ENCODE measurements at places on chromosomes 12 and 14.

- no peak for DNase-seq
These were observed 168.3 kb upstream of the SYT1 start for GRCh38 chr12:78696267-78696666.

GRCh38 chr14:60095781-60096450 is 4.2 kb downstream of the PCNX4 start:
- no peak for DNase-seq

GRCh38 chr14:51697848-51698247 is 46.1 kb downstream of the FRMD6 start:
- no peak for DNase-seq

GRCh38 chr12:82855872-82856271 is 169.2 kb downstream of the TMTC2 start:
- no peak for DNase-seq

DNA sequence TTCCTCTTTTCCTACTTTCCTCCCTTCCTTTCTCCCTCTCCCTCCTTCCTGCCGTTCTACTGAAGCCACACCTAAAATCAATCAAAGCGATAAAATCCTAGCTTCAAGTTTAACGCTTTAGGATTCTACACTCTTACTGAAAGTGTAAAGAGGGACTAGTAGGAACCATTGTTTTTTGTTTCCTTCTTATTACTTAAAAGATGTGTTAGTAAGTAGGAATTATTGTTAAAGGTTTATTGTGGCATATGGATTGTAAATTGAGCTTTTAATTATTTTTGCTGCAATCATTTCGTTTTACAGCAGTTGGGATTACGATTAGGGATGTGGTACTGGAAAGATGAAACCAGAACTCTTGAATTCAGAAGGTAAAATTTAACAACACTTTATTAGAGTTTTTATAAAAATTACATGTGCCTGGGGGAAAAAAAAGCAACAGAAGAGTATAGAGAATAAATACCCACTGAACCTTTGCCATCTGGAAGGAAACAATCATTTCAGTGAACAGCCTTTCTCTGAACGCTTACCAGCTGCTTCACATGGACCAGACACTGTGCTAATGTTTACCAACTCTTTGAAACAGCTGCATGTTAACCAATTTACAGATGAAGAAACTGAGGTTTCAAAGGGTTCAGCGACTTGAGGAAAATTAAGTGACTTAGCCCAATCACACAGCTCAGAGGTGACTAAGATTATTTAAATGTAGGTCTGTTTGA is 1.0 kb downstream of the PPP1R36 start:
- DNase-seq = no peak

- no peak for DNase-seq
These were observed 114.4 kb downstream of the VRK1 start for GRCh38 chr14:96911499-96912149.

GRCh38 chr14:51109651-51110050 is 14.7 kb upstream of the TRIM9 start:
- no peak for DNase-seq

DNA sequence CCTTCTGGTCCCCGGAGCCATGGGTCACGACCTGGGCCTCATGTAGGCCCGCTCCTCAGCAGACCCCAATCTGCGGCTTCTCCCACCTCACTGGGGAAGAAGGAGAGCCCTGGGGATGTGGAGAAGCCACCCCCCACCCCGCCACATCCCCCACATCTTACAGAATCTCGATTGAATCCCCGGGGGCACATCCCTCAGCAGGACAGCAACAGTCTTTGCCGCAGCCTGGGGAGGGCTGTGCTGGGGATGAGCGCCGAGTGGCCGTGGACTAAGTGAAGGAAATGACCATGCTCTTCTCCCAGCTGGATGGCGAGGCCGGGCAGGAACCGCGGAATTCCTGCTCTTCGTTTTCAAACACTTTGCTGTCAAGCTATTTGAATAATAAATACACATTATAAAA is 169.0 kb upstream of the RTL1 start:
- no peak for DNase-seq

DNA sequence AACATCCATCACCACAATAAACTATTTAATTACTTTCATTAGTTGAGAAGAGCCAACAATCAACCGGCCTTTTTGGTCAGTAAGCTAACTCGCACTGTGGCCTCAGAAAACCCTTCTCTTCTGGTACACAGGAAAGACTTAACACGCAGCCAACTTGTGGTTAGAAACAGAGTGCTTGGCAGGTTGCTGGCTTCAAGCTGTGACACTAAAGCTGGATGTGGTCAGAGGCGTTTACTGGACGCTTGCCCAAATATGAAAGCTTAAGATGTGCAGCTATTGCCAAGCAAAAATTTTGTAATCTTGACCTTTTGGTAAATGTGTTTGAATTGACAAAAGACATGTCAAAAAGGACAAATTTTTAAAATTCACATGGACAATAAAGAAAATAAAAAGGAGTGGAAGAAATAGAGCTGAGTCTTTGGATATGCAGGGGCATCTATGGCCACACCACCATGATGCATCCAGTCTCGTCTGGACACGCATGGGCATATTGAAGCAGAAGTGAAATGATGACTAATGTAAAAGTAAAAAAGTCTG is 2.6 kb upstream of the KLRK1 start:
- DNase-seq = peak; percentile 35

- DNase-seq = no peak
These were observed 53.8 kb downstream of the HRK start for GRCh38 chr12:116827432-116827831.

- DNase-seq = no peak
These were observed 88.6 kb downstream of the KCNK10 start for GRCh38 chr14:88234442-88234841.

DNA sequence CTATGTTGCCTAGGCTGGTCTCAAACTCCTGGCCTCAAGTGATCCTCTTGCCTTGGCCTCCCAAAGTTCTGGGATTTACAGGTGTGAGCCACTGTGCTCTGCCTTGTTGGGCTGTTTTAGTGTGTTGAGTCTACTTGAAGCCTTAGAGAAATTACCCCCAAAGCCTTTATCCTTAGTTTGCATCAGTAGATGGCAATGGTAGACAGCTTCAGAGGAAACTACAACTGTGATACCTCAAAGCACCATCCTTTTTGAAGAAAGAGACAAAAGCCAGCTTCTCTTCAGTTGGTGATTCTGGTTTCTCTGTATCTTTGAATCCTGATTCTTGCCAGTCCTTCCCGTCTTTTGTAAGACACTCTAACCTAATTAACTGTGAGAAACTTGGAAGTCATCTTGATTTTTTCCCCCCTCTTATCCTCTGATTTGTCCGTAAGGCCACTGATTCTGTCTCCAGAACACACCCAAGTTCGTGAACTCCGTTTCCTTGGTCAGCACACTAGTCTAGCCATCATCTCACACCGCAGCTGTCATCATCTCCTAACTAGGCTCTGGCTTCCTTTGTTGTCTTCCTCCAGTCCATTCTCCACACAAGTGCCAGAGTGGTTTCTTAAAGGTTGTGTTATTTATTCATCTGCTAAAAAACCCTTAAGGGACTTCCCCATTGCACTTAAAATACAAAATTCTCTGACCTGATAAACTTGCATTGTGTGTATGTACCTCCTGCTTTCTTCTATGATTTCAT is 20.2 kb downstream of the ATP2A2 start:
- no peak for DNase-seq

DNA sequence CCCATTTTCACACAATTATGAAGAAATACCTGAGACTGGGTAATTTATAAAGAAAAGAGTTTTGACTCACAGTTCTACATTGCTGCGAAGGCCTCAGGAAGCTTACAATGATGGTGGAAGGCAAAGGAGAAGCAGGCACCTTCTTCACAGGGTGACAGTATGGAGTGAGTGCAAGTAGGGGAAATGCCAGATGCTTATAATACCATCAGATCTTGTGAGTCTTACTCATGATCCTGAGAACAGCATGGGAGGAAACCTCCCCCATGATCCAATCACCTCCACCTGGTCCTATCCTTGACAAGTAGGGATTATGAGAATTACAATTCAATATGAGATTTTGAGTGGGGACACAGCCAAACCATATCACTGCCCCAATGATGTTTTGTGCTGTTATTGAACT is 189.3 kb upstream of the CRY1 start:
- DNase-seq = no peak

DNA sequence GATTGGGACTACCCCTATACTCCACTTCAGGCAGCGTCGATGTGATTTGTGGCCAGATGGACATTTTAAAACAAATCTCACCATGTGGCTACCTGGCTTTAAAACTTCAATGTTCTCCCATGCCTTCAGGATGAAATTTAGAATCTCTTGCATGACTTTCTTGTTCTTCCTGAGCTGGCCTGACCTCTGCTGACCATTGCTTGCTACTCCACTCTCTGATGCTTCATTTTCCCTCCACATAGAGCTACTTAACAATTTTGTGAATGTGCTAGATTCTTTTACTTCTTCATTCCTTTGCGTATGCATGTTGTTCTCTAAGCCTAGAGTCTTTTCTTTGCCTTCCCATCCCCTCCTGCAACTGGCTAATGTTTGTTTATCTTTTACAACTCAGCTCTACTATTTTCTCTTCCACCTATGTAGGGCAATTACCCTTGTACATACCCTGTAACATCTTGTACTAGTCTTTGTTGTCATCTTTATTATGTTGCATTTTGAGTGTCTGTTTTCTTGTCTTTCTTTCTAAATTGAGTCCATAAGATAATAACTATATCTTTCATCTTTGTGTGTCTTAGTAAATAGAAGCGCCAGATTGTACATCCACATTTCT is 41.2 kb downstream of the YLPM1 start:
- peak; percentile 13 for DNase-seq

- no peak for DNase-seq
These were observed 751 bp downstream of the P3H3 start for GRCh38 chr12:6828781-6829535.

DNA sequence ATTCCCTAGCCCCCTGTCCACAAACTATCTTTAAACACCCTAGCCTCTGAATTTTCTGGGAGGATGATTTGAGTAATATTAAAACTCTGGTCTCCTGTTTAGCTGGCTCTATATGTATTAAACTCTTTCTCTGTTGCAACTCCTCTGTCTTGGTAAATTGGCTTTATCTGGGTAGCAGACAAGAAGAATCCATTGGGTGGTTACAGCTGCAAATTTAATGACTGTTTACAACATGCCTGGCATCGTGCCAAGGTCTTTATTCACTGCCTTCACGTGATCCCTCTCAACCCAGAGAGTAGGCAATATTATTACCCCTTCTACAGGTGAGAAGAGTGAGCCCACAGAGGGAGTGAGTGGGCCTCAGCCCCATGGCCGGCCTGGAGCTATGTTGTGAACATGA is 77.8 kb upstream of the MYL2 start:
- DNase-seq = no peak

DNA sequence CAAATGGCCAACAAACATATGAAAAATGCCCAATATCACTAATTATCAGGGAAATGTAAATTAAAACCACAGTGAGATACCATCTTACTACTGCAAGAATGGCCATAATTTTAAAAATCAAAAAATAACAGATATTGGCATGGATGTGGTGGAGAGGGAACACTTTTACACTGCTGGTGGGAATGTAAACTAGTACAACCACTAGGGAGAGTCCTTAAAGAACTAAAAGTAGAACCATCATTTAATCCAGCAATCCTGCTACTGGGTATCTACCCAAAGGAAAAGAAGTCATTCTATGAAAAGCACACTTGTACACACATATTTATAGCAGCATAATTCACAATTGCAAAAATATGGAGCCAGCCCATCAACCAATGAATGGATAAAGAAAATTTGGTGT is 459.7 kb downstream of the GXYLT1 start:
- no peak for DNase-seq

GRCh38 chr12:102503056-102503681 is 22.8 kb upstream of the IGF1 start:
- no peak for DNase-seq

DNA sequence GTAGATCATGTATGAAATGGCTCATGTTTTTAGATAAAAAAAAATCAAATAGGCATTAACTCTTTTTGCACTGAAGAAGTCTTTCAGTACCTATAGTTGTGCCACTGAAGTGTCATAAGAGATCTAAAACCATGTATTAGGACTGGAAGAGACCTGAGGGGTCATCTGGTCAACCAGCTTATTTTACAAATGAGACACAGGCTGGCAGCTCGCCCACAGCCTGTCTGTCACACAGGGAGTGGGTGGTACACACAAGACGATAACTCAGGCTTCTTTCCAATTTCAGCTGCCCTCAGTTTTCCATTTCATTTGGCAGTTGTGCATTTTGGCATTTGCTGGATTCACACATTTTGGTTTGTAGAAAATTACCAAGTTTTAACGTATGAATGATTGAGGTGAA is 34.7 kb downstream of the C12orf75 start:
- no peak for DNase-seq

DNA sequence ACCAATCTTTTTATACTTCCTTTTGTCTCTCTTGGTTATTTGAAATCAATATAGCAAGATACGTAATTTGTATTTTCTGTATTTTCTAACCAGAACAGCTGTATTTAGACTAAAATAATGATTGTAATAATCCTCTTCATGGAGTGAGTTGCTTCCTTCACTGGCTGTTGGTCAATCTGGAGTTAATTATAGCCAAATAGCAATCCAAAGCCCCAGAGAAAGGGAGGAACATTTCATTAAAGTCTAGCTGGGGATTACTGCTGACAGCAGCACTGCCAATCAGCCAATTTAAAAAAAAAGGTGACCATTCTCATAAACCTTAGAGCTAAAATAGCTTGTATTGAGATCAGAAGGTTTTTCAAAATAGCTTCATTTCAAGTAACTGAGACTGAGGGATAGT is 118.0 kb downstream of the TRHDE start:
- DNase-seq = peak; percentile 18

DNA sequence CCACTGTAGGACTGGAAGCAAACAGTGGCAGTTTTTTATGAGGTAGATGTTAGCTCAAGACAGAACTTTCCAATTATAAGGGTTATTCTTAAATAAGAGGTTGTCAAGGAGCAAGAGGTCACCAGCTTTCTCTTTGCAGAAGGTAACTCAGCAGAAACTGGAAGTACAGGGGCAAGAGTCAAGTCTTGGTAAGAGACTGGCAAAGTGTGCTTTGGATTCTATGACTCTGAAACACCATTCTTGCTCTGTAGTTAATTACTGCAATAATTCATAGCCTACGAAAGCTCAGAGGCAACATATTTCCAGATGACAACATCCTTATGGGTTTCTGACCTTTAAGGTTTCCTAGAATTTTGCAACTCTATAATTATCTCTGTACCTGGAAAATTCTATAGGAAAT is 51.3 kb downstream of the RMST start:
- no peak for DNase-seq

- DNase-seq = no peak
These were observed 30.1 kb upstream of the DHRS7 start for GRCh38 chr14:60195179-60195810.
